ENCODE measurements at places on chromosomes 12 and 14.

GRCh38 chr14:102971314-102971713, 48.9 kb downstream of the AMN start:
- no peak for DNase-seq

DNA sequence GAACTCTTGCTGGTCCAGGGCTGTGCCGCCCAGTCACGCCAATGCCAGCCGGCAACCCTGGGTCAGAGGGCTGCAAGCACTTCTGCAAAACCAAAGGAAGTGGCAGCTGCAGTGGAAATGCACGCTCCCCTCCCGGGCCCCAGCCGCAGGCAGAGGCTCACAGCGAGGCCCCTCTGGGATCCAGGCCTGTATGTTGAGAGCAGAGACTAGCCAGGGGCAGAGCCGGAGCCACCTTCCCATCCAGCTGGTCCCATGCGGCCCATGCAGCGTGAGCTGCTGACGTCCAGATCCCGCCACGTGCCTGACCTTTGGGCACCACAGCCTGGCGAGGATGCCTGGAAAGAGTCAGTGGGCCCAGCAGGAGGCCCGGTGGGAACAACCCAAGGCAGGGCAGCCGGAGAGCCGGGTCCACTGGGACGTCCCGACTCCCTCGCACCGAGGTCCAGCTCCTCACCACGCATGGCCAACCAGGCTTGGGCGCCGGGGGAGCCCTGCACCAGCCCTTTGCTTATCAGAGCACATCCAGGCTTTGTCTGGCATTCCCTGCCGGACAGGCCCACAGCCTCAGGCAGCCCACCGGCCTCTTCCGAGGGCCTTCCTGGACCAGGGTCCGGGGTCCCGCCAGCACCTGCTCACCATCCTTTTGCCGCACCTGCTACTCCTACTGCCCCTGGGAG, 4.3 kb downstream of the GPR132 start:
- no peak for DNase-seq

- no peak for DNase-seq
These were observed 42.6 kb downstream of the FRS2 start for GRCh38 chr12:69512820-69513219.

GRCh38 chr12:32466986-32467711, 67.8 kb downstream of the FGD4 start:
- no peak for DNase-seq

DNA sequence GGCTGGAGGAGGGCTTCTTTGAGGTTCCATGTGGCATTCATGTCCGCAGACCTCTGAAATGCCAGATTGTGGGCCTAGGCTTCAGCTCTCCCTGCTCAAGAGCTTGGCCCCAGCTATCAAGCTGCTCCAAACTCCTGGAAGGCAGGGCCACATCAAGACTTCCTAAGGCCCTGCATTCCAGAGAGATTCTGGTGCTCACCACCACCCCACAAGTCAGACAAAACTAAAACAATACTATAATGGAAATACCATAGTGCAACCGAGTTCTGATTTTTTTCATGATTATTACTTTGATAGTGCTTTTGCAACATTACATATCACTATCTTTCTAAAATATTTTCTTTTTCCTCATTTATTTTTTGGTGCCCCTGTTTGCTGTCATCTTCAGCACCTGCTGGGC, 86.3 kb downstream of the CALM1 start:
- no peak for DNase-seq

DNA sequence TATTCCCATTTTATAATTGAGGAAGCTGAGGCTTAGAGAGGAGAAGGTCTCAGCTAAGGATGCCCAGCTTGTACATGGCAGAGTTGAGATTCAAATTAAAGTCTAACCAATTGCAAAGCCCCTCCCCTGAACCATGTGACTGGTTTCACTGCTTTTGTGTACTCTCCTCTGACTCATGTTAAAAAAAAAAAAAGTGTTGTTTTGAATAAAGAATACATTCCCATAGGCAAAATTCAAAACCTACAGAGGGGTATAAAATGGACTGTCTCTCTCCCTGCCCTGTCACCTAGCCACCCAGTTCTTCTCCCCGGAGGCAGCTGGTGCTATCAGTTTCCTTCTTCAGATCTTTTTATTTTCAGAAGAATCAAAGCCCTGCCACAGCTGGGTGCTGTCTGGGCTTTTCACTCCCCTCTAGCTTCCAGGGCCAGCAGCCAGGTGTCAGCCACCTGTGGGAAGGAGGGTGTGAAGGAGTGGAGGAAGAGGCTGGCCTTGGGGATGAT, 5.4 kb downstream of the PSMD9 start:
- peak; percentile 32 for DNase-seq

GRCh38 chr12:80364056-80364455, 80.0 kb upstream of the PTPRQ start:
- no peak for DNase-seq

- peak; percentile 57 for DNase-seq
These were observed 5.2 kb upstream of the KRT85 start for GRCh38 chr12:52372216-52373154.

DNA sequence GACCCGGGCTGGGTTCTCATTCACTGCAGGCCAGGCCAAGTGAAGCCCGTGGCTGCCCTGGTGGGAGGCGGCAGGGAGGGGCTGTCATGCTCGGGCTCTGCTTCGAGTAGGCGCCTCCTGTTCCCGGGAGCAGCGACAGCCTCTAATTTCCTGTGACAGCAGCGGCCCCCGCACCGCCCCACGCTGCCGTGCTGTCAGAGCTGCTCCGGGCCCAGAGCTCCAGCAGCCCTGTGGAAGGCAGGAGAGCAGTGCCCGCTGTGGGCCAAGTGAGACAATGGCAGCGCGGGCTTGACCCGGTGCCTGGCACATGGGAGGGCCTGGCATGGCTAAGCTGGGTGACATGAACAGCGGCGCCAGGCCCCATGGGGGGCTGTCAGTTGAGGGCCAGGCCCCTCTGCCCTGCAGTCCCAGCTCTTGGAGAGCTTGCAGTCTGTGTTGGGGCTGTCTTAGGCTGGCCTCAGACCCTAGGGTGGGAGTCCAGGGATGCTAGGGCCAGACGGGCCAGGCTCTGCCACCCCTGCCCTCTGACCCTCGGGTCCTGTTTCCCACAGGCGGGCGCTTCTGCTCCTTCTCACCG, 5.1 kb downstream of the TRMT61A start:
- no peak for DNase-seq

- no peak for DNase-seq
These were observed 7.4 kb upstream of the HVCN1 start for GRCh38 chr12:110696283-110696682.

GRCh38 chr12:127070515-127071157, 1196.3 kb upstream of the TMEM132C start:
- no peak for DNase-seq

- DNase-seq = no peak
These were observed 194.9 kb upstream of the OR4E1 start for GRCh38 chr14:21868442-21869046.

DNA sequence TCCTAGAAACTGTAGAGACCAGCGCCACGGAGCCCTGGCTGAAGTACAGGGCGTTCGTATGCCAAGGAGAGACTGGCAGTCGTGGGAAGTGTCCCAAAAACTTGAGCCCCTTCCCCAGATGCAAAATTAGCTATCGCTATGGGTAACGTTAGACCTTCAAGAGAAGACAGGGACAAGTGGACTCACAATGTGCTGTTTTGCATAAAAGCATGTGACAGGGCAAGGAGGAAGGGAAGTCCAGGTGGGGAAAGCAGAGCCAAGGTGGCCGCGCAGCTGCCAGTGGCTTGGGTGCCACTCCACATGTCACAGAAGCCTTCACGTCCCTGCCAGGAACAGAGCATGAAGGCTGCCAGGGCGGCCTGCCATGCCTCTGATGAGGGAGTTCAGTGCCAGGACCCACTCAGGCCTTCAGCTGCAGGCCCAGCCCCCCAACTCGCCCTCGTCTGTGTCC, 61.2 kb upstream of the DYNC1H1 start:
- DNase-seq = no peak

DNA sequence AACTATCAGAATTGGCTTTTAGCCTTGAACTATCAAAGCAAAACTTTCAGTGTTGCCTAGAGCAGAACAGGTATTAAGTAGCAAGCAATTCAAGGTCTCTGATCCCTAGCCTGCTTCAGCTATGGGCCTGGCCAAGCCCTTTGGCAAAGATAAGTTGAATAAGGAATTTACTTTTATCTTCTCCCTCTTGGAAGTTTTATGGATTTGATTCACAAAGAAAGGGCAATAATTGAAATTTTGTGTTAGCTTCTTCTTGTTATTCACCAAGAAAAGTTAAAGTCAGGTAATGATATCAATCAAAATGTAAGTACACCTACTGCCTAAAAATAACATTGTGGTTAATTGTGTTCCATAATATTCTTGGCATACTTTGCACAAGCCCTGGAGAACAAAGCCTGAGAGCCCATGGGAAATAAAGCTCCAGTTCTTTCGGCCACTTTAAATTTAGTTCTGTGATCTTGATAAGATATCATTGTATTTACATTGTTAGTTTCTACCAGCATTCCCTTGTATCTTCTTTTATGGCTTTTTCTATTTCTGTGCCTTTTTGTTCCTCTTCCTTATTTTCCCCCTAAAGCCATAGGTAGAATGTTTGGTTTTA, 158.0 kb downstream of the RAD51B start:
- DNase-seq = no peak

GRCh38 chr12:105425254-105426174, 95.0 kb downstream of the C12orf75 start:
- no peak for DNase-seq

GRCh38 chr14:37721976-37722659, 126.7 kb downstream of the TTC6 start:
- DNase-seq = no peak

DNA sequence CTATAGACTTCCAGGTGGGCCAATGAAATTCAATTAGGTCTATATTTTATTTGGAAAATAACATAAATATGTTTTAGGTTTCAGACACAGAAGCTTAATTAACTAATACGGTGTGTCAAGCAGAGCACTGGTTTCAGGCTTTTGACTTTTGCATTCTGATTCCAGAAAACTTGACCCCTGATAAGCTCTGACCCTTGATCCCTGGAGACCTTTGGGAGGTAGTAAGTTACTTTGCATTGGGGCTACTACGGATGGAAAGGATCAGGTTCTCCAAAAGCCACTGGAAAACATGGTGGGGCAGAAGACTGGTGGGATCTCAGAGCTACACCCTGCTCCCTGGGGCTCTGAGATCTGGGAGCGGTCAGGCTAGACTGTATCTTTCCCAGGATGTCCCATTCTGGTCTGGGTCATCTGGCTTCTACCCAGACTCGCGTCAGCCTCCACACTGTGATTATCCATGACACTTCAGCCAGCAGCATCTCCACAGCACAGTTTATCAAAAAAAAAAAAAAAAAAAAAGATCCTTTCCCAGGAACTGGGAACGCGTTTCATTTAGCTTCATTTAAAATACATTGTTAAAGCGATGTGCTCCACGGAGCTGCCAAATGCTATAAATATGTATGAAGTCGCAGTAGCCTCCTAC, 17.8 kb upstream of the EMP1 start:
- peak; percentile 80 for DNase-seq

GRCh38 chr12:125228519-125229260, 163.5 kb downstream of the AACS start:
- DNase-seq = no peak

DNA sequence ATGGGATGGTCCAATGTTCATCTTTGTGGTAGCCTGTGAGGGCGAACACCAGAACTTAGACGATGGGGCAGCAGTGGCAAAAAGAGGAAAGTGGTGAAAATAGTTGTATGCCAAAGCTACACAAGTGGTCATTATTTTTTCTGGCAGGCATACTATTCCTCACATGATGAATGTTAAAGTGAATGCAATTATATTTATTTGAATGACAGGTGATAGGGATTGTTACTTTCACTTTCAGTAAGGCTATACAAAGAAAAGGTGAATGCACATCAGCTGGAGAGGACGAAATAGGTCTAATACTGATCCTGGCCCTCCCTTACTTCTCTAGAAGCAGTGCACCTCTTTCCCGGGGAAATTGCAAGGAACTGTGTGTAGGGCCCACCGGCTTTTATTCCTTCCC, 470.1 kb downstream of the TMTC2 start:
- DNase-seq = no peak

DNA sequence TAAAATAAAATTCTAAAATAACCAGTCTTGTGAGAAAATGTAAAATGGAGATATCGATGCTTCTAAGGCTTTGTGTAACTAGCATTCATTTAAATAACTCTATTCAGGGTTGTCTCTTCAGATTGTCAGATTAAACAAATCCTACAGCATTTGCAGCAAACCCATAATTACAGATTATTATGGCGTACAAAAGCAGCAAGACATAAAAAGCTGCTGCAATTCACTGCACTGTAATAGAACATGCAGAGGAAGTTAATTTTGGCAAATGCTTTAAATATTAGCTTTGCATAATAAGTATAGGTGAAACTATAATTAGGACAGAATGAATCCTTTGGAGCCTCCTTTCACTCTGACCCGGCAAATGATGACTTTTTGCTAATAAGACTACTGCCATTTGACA, 98.3 kb downstream of the INSM2 start:
- DNase-seq = no peak

- no peak for DNase-seq
These were observed 34.4 kb downstream of the PPP1R36 start for GRCh38 chr14:64584190-64584589.

GRCh38 chr12:59973515-59973914, 377.7 kb downstream of the SLC16A7 start:
- DNase-seq = no peak

GRCh38 chr12:67915335-67915851, 73.9 kb upstream of the IFNG-AS1 start:
- no peak for DNase-seq

- no peak for DNase-seq
These were observed 61.3 kb downstream of the PHLDA1 start for GRCh38 chr12:75970310-75970709.

GRCh38 chr14:68824517-68825347, 31.9 kb upstream of the ZFP36L1 start:
- DNase-seq = no peak

DNA sequence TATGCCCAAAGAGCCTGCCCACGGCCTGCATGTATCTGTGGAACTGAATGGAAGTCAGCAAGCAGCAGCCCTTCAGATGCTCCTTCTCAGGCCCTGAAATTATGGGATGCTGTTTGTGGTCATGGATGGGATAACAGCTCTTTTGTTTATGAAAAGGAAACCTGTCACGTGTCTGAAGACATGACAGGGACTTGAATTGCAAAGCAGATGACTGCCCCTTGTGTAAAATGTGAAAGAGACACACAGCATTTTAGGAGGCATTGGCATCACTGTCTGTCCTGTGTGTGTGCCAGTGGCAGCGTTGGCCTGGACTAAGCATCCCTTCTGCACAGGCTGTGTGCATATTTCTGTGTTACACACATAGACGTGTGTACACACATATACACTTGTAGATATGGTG, 192.1 kb downstream of the VRK1 start:
- no peak for DNase-seq

DNA sequence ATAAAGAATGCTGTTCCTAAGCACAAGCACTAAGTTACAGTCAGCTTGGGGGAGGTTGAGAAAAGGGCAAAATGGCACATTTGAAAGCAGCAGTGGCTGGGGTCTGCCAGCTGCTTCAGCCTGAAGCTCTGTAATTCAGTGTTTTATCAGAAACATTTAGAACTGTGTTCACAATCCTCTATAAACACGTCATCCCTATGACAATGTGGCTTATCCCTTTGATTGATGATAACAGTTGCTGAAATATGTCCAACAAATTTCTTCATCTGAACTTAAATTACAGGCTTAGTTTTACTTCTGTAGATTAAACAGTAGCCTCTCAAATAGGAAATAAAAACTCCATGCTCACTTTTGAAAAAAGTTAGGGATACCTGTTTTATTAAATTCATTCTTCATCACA, 108.8 kb downstream of the VEZT start:
- no peak for DNase-seq

Data from urinary bladder (tissue), 4 donors.